ENCODE measurements at places on chromosomes 6 and 20.
A peak's percentile ranks its signal among the peaks of the same experiment; 100 is the strongest.

DNA sequence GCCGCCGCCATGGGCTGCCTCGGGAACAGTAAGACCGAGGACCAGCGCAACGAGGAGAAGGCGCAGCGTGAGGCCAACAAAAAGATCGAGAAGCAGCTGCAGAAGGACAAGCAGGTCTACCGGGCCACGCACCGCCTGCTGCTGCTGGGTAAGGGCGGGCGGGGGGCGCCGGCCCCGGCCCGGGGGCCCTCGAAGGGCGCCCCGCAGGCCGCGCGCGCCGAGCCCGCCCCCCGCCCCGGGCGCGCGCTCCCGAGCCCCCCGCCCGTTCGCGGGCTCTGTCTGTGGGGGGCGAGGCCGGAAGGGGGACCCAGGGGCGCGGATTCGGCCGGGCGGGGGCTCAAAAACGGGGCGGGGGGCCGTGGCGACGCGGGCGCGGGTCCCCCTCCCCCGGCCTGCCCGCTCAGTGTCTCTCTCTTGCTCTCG, 39.2 kb downstream of the GNAS start:
- DNase-seq = no peak

GRCh38 chr20:32336918-32337347, 21.2 kb upstream of the ASXL1 start:
- peak; percentile 54 for DNase-seq

- no peak for DNase-seq
Observed at GRCh38 chr6:99270826-99271225, 78.6 kb downstream of the FAXC start.

DNA sequence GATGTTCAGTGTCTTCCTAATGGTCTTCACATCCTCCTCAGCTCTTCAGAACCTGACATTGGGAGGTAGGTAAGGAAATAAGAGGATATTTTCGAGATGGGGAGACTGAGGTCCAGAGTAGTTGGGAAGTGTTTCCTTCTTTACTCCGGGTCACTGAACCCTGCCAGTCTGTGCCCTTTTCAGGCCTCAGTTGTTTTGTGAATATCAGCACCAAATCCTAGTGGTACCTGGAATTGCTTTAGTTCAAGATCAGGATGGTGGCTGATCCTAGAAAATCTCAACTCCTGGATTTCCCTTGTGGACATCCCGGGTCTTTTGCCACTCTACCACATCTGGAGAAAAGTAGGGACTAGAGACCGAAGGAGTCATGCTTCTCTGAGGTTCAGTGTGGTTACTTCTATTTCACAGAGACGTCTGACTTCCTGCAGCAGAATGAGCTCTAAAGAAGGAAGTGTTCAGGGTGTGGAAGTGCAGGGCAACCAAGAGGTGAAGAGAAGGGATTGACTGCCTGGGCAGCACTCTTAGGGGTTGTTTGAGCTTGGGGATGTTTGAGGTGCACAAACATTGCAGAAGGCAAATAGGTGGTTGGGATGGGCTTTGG, 995 bp downstream of the STK4 start:
- DNase-seq = no peak

DNA sequence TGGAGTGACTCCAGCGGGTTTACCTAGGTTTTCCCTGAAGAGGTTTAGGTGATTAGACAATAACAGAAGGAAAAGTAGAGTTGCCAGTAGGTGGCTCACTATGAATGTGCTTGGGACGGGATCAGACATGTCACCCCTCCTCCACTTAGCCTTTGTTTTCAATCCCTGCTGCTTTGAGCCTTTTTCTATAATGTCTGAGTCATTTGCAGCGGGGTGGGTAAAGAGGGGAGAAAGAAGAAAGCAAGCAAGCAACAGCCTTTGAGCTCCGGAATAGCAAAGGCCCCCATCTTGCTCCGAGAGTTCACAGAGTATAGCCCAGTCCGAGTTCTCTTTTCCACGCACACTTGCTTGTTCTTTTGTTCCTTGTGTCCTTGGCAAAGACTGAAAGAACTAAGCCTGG, 129.1 kb downstream of the PACRG start:
- DNase-seq = peak; percentile 48

- no peak for DNase-seq
Observed at GRCh38 chr6:11188161-11188915, 44.1 kb downstream of the NEDD9 start.

GRCh38 chr6:28710466-28711191, 184.9 kb downstream of the GPX5 start:
- DNase-seq = no peak

DNA sequence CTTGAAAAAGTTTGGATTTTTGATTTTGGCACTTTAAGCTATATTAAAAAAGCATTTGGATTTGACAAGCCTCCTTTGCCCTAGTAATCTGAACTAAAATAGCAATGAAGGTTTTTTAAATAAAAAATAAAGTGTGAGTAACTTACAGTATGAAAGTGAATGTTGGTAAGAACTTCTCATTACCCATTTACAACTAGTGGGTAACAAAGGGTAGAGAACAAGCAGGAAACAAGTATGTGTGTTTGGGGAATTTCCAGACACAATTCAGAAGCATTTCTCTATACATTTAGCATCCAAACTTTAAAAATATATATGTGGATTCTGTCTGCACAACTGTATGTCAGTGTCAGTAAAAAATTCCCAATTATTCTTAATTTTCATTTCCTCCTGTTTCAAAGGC, 2.9 kb downstream of the TMEM30A start:
- no peak for DNase-seq

DNA sequence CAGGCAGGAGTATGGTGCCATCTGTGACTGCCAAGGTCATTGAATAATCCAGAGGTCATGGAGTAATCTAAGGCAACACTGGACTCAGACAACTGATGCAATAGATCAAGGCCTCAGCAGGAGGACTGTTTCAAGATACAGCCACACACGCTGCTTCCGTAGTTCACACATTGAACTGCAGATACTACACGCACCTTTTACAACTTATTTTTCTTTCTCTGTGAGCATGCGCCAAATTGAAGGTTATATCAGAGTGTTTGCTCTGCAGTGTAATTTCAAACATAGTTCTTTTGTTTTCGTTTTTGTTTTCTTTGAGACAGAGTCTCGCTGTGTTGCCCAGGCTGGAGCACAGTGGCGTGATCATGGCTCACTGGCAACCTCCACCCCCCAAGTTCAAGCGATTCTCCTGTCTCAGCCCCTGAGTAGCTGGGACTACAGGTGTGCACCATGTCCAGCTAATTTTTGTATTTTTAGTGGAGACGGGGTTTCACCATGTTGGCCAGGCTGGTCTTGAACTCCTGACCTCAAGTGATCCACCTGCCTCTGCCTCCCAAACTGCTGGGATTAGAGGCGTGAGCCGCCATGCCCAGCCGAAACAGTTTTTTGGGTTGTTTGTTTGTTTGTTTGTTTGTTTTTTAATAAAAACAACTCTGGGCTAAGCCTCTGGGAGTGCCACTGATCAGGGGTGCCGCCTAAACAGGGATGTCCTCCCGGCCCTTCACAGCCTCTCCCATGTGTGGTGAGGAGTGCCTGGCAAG, 96.6 kb upstream of the NAA20 start:
- no peak for DNase-seq

DNA sequence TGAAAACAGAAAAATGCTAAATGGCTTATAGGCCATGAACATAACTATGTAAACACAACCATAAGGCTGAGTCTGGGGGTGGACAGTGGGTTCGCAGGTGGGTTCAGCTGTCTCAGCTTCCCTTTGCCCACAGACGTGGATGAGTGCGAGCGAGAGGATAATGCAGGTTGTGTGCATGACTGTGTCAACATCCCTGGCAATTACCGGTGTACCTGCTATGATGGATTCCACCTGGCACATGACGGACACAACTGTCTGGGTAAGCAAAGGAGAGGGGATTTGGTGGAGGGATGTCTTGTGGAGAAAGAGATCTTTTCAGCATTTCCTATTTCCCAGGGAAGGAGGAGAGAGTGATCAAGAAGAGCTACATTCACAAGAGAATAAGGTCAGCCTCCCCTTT, 14.7 kb downstream of the SCUBE3 start:
- no peak for DNase-seq

DNA sequence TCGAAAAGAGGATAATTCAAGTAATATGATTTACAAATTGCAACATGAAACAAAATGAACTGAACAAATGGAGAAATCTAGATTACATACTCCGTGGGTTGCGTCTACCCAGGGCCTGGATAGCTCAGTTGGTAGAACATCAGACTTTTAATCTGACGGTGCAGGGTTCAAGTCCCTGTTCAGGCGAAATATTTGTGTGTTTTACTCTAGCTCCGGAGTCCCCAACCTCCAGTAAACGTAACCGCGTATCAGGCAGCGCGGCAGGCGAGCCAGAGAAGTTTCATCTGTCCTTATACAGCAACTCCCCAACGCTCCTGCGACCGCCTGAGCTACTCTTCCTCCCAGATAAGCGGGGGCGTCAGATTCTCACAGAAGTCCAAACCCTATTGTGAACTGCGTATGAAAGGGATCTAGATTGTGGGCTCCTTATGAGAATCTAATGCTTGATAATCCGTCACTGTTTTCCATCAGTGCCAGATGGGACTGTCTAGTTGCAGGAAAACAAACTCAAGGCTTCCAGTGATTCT, 176.1 kb downstream of the TRIM27 start:
- DNase-seq = peak; percentile 41

GRCh38 chr6:43759136-43759906, 10.7 kb upstream of the VEGFA start:
- no peak for DNase-seq

GRCh38 chr6:150029749-150030148, 4.4 kb upstream of the RAET1L start:
- no peak for DNase-seq

- no peak for DNase-seq
Observed at GRCh38 chr20:57329608-57330221, at the start of gene SPO11. SPO11 (plus strand) TSS chr20:57329803; CDS start chr20:57329868, 65 bp downstream.

DNA sequence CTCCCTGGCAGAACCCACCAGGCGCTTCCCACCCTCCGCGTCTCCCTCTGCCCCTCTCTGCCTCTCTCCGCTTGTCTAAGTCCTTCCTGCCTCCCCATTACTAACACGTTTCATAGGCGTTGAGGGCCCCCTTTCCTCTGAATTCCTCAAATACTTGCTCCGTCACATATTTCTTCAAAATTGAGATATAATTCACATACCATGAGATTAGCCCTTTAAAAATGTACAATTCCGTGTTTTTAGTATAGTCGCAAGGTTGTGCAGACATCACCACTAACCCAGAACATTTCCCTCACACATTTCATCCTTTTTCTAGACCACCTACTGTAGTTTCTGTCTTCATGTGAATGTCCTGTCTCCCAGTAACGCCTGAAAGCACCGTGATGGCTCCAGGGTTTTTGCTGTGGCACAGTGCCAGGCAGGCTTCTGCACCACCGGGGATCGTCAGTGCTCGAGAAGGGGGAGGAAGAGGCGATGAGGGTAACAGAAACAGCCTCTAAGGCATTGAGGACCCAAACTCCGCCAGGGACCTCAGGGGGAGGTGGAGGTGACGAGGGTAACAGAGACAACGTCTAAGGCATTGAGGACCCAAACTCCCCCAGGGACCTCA, 141.9 kb upstream of the SNX9 start:
- DNase-seq = no peak

DNA sequence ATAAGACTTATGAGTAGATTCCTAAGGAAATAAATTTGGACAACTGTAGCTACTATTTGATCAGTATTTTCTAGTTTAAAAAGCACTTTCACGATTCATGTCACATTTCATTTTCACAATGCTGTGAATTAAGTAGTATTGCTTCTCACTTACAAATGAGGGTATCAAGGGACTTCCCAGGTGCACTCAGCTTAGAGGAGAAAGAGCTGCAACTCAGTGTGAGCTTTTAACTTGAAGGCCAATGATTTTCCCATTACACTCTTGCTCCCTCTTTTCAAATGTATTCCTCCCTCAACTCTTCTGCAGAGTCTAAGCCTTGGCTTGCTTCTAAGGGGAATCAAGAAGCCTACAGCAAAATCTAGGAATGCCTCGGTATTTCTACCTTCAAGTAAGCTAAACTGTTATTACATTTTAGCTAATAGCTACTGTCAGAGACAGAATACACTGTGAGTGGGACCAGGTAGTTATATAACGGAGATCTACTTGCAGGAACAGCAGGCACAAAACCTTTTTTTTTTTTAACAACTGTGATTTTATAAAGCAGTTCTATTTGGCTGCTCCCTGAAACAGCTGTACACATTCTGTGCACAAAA, 339.0 kb downstream of the SYNE1 start:
- DNase-seq = no peak

- no peak for DNase-seq
Observed at GRCh38 chr6:107718341-107718740, 105.8 kb downstream of the SCML4 start.

DNA sequence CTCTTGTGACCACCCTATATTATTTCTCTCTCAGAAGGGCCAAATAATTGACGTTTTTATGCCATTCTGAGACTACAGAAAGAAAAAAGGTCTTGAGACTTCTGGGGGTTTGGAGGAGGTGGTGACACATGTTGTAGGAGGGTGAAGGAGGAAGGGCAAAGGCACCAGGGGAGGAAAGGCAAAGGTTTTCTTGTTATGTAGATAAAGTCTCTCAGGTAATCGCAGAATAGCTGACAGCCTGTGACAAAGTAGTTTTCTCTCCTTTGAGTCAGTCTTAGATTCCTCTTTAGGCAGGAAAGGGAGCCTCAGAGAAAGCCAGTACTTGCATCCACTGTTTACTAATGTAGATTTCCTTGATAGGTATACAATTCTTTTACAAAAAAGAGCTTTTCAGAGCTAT, 23.6 kb downstream of the OR2B2 start:
- no peak for DNase-seq

GRCh38 chr6:45445749-45446549, 68.2 kb upstream of the SUPT3H start:
- peak; percentile 97 for DNase-seq

DNA sequence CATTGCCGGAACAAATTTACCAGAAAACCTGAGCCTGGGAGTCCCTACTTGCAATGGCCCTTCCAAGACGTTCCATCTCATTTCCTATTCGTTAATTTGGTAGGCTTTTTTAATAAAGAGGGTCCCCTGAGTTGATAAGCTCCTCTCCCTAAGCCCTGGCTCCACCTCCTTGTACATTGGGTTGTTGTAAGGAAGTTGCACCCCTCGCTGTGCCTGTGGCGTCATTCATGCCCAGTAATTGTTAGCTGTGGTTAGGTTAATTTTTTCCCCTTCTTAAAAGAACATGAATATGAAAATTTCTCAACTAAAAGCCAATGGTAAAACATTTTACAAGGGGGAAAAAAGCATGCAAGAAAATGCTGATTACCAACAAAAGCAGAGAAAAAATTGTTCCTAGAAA, 91.9 kb downstream of the SLC24A3 start:
- no peak for DNase-seq

DNA sequence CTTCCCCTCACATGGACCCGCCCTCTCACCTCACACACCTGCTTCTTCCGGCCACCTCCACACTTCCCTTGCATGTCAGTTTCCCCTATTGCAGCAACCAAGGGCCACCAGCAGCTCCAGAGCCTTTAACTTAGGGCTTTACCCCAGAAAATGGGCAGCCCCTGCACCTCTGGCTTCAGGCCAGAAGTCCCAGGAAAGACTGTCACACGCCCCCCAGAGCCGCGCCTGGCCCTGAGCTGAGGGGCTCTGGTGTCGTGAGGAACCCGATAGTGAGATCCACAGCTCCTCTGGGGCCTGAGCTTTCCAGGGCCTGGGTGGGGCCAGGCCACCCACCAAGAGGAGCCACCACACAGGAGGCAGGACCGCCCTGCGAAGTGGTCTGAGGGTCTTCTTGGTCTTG, 182.4 kb downstream of the DLL1 start:
- no peak for DNase-seq

Measured in dermis microvascular lymphatic vessel endothelial cell (primary cell).